ENCODE measurements at places on chromosomes 1 and 21.

DNA sequence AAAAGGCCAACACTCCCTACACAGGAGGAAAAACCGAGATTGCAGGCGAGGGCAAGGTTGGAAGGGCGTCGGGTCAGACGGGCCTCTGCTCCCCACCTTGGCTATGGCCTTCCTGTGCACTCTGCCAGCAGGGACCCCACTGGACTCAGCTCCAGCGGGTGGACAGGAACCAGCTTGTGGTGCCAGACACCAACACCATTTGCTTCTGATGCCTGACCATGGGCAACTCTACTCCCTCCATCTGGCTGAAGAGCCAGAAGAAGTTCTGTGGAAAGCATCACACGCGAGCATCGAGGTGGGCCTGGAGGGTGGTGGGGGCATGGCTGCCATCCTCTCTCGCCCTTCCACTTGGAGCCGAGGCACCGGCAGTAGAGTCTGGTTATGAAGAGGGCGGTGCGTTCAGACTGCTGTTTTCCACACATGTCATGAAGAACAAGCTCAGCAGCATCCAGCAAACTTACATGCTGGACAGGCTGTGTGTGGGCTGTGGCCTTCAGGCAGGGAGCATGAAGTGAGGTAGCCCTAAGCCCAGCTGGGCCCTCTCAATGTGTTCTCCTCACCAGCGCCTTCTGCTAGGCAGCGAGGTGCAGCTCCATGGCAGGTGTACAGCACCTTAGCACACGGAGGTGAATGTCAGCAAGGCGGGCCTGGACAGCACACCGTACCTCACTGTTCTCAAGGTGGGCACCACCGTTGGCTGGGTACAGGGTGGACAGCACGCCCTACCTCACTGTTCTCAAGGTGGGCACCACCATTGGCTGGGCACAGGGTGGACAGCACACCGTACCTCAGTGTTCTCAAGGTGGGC lies 15.6 kb upstream of the ZNF669 start:
- DNase-seq: no peak

- no peak for DNase-seq
These were observed 37.0 kb downstream of the ZBTB8B start for GRCh38 chr1:32501865-32502264.

DNA sequence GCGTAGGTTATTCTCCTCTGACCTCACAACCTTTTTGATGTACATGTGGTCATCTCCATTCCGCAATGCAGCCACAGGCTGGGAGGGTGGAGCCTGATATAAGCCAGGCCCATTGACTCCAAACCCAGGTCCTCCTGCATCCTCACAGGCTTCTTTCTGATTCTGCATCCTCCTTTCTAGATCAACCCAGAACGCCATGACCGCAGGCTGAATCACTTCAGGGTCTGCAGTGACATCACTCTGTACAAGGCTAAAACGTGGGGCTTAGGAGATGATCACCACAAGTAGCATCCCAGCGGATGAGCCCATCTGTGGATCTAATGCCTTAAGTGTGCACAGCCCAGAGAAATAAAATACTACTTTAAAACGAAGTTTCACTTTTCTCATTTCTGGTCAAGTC lies 16.1 kb downstream of the EBNA1BP2 start:
- DNase-seq: no peak

DNA sequence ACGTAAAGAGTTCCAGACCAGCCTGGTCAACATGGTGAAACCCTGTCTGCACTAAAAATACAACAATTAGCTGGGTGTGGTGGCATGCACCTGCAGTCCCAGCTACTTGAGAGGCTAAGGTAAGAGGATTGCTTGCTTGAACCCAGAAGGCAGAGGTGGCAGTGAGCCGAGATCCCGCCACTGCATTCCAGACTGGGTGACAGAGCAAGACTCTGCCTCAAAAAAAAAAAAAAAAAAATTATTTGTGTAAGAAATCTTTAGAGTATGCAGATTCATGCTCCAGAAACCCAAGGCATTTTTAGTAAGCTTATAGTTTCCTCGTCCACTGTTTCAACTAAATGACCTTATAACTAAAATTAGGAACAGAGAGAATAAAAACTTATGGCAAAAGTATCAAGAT lies 51.3 kb downstream of the ABL2 start:
- DNase-seq: no peak

GRCh38 chr1:229230140-229230892 lies 40.6 kb upstream of the RAB4A start:
- no peak for DNase-seq

DNA sequence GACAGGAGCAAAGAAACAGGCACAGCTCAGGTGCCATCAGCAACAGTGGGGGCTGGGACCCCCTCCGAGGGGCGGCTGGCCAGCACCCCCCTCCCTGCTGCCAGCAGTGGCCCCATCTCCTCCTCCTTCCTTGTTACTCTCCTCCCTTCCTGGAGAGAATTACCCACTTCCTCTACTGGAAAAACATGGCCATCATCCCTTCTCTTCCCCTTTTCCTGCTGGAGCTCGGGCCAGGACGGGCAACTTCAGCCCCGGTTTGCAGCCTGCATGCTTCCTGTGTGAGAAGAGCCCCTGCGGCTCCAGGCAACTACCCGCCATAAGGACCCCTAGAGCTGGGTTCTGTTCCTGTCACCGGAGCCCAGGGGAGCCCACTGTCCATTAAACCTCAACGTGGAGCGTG lies 17.6 kb downstream of the MEGF6 start:
- no peak for DNase-seq

DNA sequence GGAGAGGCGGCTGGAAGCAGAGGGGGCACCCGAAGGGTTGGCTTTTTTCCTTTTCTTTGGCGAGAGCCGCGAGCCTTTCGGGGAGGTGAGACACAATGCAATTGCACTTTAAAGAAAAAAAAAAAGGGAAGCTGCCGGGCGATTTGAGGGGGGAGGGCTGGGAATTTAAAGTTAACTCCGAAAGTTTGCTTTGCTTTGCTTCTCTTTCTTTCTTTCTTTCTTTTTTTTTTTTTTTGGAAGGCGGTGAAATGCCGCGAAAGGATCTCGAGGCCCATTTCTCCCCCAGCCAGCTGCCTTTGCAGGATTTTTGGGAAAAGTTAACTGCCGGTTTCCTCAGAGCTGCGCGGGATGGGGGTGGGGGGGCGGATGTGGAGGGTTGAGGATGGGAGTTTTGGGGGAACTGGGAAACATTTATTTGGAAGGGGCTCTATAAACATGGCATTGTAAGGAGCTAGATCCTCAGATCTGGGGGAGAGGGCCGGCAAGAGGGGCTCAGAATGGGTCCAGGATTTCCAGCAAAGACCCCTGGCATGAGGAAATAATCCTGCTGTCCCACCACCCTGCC lies 997 bp downstream of the ZNF362 start:
- DNase-seq: no peak
